ENCODE measurements at places on chromosomes 5 and 9.

- DNase-seq: no peak
These were observed 12.9 kb upstream of the CARNMT1 start for GRCh38 chr9:75041041-75041440.

- no peak for DNase-seq
These were observed 24.5 kb upstream of the EXOC3 start for GRCh38 chr5:418162-419121.

- DNase-seq: no peak
These were observed 493.7 kb upstream of the SGCD start for GRCh38 chr5:155833287-155833686.

DNA sequence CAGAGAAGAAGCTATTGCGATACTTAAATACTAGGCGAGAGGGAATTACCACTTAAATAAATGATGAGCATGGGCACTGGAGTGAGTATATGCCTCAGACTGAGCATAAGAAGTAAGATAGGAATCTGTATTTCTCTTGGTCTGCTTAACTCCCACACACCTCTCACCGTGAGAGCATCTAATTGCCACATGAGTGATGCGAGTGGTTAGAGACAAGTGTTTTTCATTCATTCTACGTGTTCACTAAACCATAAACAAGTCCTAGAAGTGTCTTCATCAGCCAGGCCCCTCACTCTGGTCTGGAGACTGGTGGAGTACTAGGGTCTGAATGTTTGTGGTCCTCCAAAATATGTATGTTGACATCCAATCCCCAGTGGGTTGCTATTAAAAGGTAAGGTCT is 150.2 kb upstream of the SLC12A2 start:
- no peak for DNase-seq

DNA sequence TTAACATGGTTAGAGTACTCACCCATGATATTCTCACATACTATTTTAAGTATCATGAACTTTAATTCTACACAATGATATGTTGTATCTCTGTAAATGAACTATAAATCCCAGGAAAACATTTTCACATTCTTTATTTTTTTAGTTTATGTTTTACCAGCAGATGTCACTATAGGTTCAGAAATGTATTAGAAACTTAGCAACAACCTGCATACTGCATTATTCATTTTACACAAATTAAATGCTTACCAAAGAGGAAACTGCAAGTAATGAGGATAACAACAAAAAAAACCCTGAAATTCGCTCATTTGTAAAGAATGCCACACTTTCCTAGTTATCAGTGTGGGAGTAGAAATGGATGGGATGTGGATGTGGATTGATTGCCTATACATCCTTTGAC is 217.5 kb upstream of the OTULINL start:
- no peak for DNase-seq

DNA sequence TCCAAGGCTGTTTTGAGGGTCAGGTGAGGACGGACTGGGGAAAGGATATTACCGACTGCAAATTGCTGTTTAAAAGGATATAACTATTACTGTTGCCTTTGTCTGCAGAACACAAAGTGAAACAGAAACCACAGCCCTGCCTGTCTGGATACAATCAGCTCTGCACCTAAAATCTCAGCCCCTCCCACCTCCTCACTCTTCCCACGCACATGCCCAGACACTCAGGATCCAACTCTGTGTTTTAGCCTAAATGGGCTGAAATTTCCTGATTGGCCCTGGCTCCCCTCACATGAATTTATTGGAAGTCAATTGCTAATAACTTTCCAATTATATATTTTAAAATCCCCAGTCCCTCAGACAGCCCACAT is 176.3 kb upstream of the PPP1R26 start:
- DNase-seq: no peak

DNA sequence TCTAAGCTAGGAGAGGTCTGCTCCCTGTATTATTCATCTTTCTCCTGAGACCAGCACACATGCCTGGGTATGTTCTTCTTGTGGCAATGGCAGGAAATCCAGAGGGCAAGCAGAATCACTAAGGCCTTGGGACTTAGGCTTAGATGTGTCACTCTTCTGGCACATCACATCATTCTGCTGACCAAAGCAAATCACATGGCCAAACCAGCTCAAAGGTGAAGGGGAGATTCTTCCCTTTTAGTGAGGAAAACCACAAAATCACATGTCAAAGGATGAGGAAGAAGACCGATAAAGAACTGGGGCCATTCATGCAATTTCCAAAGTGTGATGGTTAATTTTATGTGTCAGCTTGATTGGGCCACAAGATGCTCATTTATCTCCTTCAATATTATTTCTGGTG is 5.7 kb upstream of the AGGF1 start:
- DNase-seq: no peak

DNA sequence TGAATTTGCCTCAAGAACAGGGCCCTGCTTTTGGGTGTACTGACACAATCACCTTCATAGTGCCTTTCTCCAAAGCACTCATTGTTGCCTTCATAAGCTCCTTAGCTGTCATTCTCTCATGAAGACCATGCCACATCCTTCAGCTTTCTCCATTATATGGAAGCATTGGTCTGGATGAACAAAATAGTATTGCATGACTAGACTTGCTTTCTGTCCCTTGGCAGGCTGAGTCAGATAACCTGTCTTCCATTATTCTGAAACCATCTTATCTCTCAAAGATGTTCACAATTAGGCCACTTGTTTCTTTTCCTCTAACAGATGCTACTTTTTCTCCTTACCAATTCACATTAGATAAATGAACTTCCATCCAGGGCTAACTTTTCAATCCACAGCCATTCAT is 297.9 kb downstream of the IRX1 start:
- no peak for DNase-seq

DNA sequence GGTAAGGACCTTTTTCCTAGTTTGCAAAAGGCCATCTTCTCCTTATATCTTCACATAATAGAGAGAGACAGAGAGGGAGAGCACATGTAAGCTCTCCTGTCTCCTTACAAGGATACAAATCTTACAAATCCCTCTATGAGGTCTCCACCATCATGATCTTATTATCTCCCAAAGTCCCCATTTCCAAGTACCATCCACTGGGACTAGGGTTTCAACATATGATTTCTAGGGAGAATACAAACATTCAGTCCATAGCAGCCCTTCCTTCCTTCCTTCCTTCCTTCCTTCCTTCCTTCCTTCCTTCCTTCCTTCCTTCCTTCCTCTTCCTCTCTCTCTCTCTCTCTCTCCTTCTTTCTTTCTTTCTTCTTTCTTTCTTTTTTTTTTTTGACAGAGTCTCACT is 1132.9 kb upstream of the WWC1 start:
- DNase-seq: no peak

GRCh38 chr9:134590240-134591081 is 51.1 kb upstream of the COL5A1 start:
- DNase-seq: no peak

DNA sequence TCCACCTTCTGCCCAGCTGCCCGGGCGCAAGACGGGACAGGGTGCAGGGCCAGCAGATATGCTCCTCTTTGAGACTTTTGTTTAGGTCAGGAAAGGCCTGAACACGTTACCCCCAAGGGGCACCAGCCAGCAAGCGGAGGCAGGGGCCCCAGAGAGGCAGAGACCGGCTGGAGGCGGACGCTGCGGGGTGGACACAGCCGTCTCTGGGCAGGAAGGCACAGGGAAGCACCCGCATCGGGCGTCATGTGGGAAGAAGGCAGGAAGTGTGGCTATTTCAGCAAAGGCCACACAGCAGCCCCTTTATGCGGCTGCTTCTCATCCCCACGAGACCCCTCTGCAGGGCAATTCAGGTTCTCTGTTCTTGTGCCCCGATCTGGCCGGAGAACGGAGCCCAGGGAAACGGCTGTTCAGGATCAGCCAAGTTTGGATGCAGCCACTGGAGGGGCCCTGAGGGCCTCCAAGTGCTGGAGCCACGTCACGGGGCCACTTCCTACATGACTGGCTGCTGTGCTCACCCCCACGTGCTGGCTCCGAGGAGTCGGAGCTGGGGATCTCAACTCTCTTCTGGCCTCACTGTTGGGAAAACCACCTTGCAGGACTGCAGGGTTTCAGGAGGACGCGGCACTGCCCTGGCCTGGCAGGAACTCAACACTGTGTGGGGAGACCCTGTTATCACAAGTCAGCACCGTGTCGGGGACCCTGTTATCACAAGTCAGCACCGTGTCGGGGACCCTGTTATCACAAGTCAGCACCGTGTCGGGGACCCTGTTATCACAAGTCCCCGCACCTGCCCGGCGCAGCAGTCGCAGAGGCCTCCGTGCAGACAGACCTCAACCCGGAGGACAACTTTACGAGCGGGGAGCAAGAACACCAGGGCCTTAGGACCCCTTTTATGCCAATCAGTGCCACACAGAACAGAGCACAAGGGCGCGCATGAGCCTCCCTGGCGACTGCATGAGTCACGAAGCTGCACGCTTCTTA is 44.4 kb downstream of the SLC12A7 start:
- DNase-seq: no peak

GRCh38 chr5:105263515-105263914 is 1700.9 kb upstream of the NUDT12 start:
- no peak for DNase-seq

GRCh38 chr5:158951436-158952247 is 148.1 kb downstream of the EBF1 start:
- no peak for DNase-seq

GRCh38 chr9:133973791-133974630 is 18.1 kb downstream of the VAV2 start:
- no peak for DNase-seq

DNA sequence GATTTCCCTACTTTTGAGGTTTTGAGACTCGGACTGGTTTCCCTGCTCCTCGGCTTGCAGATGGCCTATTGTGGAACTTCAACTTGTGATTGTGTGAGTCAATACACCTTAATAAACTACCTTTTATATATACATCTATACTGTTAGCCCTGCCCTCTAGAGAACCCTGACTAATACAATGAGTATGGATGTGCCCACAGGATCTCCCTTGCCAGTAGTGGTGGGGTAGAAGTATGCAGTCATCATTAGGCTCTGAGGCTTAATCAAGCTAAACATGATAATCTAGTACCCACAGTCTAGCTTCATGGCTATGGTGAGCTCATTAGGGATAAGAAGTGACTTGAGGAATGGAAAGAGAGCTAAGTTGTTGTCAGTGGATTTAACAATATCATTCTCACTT is 412.8 kb upstream of the PTGER4 start:
- DNase-seq: no peak

- DNase-seq: no peak
These were observed 49.6 kb downstream of the ARHGAP26 start for GRCh38 chr5:142819825-142820224.

DNA sequence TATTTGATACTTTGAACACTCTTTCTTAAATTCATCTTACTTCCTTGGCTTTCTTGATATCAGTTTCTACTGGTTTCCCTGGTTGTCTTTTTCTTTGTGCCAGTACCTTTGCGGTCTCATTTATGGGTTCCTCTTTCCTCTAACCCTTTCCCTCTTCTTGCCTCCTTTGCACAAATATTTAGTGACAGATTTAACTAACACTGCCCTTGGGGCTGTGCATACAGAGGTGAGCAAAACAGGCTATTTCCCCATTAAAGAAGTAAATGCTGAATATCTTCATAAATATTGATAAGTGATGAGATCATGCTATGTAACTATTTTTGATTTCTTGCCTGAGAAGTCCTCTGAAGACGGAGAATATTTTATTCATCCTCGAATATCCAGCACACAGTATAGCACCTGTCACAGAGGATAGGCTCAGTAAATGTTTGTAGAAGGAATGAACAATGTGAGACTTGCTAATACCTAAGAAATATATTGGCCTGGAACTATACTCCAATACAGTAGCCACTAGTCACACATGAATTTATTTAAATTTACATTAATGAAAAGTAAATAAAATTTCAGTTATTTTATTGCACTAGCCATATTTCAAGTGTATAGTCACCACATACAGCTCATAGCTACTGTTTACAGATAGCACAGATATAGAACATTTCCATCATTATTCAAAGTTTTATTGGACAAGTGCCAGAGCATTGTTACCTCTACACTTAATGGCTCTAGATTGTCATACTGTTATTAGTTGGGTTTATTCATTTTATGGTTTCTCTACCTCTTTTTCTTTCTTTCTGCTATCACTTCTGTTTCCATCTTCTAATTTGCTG is 90.4 kb downstream of the RIC1 start:
- no peak for DNase-seq

- no peak for DNase-seq
These were observed 284.2 kb downstream of the DENND1A start for GRCh38 chr9:123645762-123646161.

GRCh38 chr5:150502106-150502505 is 5.8 kb upstream of the NDST1 start:
- no peak for DNase-seq

GRCh38 chr9:112198646-112199045 is 23.5 kb upstream of the SUSD1 start:
- DNase-seq: no peak

GRCh38 chr9:129077236-129077635 is 3.7 kb upstream of the DOLPP1 start:
- no peak for DNase-seq

GRCh38 chr5:51404255-51404654 is 21.0 kb downstream of the ISL1 start:
- DNase-seq: no peak

DNA sequence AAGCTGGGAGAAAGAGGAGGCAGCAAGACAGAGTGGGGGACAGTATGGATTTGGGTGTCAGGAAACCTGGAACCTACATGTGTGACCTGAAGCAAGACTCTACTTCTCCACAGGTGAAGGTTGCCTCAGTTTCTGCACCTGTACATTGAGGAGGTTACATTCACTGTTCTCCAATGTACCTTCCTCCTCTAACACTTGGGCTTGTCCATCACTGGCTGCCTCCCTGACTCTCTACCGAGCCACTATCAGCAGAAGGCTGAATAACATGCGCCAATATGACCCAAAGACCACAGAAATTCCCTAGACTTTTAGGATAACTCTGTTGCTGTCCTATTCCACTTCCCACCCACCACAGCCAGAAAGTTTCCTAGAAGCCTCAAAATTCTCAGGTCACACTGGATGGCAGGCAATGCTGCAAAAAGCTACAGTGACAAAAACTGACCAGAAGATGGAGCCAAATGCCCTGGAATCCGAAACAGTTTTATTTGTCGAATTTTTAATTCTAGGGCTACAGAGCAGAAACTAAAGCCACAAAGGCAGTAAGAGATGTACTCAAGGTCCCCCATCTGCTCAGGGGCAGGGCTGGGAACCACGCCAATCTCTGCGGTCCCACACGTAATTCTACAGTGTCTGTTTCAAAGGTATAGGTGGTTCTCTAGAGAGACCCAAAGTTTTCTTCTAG is 64.4 kb downstream of the FAM114A2 start:
- DNase-seq: no peak

DNA sequence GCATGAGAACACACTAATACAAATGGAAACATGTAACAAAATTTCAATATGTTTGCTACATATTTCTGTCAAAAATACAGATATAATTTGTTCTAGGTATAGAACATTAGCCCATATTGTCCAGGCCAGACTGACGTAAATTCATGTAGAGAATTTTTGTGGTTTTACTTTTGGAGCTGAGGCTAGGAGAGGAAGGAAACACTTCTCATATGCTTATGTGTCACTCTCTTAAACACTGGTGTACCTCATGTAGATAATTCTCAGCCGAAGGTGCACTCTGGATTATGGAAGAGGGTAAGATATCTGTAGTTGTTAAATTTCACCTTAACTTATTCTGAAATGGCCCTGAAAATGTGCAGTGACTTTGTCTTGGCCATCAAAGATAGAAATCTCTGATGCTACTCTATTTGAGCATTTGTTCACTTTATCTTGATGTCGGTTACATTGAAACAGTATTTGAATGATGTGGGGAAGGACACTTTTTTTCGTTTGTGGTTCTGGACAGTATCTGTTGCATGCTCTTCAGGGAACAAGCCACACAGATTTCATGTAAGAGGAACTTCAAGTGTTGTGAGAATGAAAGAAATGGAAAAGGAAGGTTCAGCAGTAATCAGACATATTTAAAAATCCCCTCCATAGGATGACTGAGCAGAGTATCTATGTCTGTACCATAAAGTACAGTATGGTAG is 202.7 kb downstream of the SPATA31D1 start:
- no peak for DNase-seq
